GM13977 (cell line): ENCODE measurements at places on chromosomes 5 and 9.

DNA sequence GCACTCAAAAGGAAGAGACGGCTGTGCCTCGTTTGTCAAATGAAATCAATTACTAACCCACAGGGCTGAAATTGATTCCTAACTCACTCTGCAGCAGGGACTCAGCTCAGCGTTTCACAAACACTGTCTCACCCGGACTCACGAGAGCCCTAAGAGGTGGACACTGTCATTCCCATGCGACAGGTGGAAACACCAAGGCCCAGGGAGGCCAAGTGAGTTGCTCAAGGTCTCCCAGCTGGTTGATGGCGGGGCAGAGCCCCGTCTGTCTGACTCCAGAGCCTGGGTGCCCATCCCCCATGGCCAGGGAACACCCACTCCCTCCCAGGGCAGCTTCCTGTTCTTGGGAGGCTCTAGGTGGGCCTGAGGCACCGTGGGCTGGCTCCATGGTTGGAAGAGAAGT is 1.3 kb upstream of the PLPP7 start:
- DNase-seq: no peak

DNA sequence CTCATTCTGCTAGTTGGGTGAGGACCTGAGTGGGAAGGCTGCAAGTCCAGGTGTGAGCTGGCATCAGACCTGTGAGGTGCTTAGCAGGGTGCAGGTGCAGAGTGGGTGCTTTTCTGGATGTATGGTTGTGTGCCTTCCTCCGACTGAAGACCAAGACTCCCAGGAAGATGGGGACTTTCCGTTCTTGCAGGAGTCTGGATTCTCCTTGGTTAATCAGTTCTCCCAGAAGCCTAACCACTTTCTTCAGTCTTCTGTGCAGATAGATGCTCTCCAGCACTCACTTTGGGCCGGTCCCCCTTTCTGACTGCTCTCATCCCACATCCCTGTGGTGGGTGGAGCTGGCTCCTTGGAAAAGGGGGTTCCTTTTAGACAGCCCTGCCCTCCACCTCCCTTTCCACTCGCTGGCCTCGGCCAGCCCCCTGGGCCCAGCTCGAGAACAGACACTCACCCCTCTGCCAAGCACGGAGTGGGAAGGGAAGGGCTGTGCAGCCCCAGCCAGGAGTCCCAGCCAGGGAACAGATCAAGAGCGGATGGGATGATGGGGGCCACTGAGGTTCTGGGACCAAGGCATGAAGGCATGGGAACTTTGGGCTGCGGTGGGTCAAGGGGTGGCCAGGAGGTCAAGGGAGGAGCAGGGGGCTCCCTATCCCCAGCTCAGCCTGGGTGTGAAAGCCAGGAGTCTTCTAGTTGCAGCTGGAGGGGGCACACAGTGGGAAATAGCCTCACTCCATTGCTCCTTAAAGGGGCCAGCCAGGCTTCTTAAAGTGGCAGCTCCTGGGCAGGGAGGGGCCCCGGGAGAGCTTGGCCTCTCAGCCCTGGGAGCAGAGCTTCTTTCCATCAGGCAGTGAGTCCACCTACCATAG is 62.4 kb downstream of the FGF18 start:
- DNase-seq: no peak

GRCh38 chr9:135766251-135766650 is 64.3 kb downstream of the KCNT1 start:
- no peak for DNase-seq

- no peak for DNase-seq
These were observed 108.5 kb downstream of the NR6A1 start for GRCh38 chr9:124662561-124662960.

GRCh38 chr9:83208065-83208850 is 145.3 kb upstream of the RASEF start:
- no peak for DNase-seq

- no peak for DNase-seq
These were observed 548.5 kb downstream of the MTRR start for GRCh38 chr5:8417316-8418048.

DNA sequence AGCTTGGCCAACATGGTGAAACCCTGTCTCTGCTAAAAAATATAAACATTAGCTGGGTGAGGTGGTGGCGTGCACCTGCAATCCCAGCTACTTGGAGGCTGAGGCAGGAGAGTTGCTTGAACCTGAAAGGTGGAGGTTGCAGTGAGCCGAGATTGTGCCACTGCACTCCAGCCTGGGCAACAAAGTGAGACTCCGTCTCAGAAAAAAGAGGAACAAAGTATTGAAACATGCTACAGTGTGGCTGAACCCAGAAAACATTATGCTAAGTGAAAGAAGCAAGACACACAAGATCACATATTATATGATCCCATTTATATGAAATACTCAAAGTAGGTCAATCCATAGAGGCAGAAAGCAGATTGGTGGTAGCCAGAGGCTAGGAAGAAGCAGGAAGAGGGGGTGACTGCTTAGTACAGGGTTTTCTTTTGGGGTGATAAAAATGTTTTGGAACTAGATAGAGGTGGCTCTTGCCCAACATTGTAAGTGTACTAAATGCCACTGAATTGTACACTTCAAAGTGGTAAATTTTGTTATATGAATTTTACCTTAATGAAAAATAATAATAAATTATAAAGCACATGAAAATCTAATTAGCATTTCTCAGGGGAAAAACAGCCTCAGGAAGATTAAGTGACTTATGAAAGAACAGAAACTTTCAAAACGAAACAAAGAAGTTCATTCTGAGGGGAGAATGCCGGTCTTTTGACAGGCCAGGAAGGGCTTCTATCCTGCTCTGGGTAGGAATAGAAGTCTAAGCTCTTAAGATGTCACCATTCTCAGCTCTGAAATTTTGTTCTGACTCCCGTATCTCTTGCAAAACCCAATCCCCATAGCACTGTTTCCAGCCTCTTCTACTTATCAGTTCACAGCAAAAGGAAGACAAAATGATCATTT is 161.1 kb upstream of the TBCA start:
- peak; percentile 26 for DNase-seq

GRCh38 chr5:1526681-1527131 is 2.9 kb upstream of the LPCAT1 start:
- DNase-seq: no peak

DNA sequence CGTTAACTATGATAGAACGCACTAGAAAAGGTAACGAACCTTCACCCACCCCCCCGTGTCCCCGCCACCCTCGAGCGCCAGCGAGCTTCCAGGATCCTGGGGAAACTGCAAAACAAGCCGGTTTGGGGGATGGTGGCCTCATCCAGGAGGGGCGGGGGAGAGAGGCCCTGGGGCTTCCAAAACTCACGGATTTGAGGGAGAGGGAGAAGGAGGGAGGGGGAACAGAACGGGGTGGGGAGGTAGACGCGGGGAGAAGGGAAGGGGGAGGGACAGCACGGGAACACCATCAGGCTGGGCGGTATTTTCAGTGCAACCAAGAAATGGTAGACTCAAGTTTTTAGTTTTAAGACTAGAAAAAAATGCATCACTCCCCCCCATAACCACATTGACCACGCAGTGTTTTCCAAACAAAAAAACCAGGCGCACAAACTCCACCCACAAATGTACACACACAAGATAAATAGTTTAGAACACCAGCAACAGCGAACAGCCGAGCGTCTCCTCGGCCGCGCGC is 1.4 kb downstream of the NRARP start:
- no peak for DNase-seq

DNA sequence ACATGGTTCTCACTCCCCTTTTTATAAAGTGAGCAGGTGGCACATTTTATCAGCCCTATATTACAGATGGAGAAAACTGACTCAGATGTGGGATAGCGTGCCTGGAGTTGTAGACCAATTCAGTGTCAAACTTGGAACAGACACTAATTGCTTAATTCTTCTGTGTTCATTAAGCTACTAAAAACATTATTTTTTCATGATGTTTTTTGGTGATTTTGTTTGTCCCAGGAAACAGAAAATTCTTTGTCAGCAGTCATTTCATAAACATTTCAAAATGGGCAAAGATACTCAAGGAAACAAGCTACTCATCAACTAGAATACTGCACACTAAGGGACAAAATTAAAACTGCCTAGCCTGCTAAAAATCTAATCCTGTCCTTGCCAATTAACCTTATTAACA is 2.2 kb downstream of the ABHD17B start:
- no peak for DNase-seq

- no peak for DNase-seq
These were observed 388.0 kb downstream of the ICE1 start for GRCh38 chr5:5810461-5810860.

- no peak for DNase-seq
These were observed 75.4 kb downstream of the CFAP77 start for GRCh38 chr9:132485393-132485792.

- no peak for DNase-seq
These were observed 72.8 kb upstream of the EFNA5 start for GRCh38 chr5:107743373-107744000.

- DNase-seq: no peak
These were observed 263.3 kb upstream of the IL12B start for GRCh38 chr5:159593518-159594073.

GRCh38 chr5:154147666-154148065 is 42.9 kb upstream of the GALNT10 start:
- DNase-seq: no peak

- no peak for DNase-seq
These were observed 9.8 kb downstream of the BRD3 start for GRCh38 chr9:134057751-134058701.

DNA sequence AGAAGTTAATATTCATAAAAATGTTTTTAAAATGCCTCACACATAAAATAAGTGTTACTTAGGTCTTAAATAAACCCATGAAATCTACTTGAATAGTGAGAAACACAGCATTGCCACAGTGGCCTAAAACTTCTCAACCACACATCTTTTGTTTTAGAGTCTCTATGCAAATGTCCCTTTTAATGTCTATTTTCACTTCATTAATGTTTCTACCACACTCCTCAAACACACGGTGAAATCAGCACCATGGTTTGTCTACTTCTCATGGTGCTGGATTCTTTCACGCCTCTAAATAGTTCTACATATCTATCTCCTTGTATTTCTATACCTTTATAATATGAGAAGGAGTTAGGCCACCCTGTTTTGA is 111.2 kb downstream of the EDIL3 start:
- DNase-seq: no peak

GRCh38 chr5:61534481-61535267 is 202.6 kb downstream of the ZSWIM6 start:
- peak; percentile 36 for DNase-seq

GRCh38 chr5:108623826-108624225 is 123.9 kb upstream of the FER start:
- DNase-seq: no peak

DNA sequence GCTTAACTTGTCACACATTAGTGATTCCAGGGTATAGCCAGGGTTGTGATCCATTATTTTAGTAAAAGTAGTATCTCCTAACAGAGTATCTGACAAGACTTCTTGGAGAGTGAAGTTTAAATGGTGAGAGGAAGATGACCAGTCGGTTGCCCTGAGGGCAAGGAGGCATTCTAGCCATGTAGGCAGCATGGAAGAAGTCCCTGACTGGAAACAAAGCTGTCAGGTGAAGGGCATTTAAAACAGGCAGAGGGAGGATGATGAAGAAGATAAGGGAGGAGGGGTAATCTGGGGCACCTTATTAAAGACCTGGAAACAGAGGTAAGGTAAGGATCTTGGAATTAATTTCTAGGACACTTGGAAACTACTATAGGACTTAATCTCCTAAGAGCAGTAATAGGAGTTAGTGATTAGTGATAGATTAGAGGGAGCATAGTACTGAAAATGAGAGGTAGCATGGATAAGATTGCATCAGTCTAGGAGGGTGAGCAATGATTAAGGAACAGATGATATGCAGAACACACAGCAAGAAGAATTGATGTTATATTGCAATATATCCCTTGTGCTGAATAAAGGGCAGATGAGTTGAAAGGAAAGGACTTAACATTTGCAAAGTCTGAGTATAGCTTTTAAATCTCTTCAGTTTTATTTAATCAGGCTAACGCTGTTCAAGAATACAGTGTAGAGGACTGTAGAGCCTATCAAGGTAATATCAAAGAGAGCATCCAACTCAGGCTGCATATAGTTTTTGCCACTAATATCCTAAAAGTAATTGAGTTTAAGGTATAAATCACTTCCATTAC is 9.6 kb downstream of the KIF2A start:
- no peak for DNase-seq

DNA sequence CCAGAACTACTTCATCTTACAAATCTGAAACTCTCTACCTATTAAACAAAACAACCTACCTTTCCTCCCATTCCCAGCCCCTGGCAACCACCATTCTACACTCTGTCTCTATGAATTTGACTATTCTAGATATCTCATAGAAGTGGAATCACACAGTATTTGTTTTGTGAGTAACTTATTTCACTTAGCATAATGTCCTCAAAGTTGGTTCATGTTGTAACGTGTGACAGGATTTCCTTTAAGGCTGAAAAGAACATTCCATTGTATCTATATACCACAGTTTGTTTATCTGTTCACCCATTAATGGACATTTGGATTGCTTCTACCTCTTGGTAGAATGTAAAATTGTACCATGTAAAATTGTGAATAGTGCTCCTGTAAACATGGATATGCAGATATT is 70.1 kb upstream of the NXNL2 start:
- DNase-seq: no peak

DNA sequence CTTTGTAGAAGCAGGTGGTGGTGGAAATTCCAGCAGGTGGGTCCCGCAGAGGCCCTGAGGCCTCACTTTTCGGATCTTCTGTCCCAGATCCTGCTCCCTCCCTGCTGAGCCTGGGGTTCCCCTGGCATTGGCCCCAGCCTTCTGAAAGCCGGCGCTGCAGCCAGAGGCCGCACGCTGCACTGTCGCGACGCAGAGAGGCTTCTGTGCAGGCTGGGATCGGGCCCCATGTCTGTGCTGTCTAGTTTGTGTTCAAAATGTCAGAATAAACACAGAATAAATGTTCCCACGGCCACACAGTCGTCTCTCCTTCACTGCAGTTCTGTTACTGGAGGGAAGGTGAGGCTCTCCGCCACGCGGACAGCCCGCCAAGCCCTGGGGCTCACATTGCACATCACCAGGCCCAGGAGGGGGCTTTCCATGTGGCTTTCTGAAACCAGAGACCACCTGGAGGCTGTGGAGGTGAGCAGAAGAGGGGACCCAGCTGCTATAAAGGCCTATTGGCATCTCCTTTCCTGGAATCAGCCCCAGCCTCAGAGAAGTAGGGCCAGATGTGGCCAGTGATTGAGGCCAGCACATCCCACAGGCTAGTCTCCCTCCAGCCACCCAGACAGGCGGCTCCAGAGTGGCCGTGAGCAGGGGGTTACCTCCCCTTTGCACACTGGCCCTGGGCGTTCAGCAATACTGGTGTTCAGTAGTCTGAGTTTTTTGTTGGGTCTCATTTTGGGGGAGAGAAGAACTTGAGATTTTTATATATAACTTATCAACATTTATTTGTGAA is 46.5 kb downstream of the USP20 start:
- no peak for DNase-seq

- DNase-seq: no peak
These were observed 736 bp upstream of the HSD17B4 start for GRCh38 chr5:119451561-119451960.
